Hematopoietic multipotent progenitor cell treated with erythropoietin and hydrocortisone succinate and interleukin-3 and kit ligand, for 4 days (in vitro differentiated cells): ENCODE measurements at places on chromosomes 3 and 15.

DNA sequence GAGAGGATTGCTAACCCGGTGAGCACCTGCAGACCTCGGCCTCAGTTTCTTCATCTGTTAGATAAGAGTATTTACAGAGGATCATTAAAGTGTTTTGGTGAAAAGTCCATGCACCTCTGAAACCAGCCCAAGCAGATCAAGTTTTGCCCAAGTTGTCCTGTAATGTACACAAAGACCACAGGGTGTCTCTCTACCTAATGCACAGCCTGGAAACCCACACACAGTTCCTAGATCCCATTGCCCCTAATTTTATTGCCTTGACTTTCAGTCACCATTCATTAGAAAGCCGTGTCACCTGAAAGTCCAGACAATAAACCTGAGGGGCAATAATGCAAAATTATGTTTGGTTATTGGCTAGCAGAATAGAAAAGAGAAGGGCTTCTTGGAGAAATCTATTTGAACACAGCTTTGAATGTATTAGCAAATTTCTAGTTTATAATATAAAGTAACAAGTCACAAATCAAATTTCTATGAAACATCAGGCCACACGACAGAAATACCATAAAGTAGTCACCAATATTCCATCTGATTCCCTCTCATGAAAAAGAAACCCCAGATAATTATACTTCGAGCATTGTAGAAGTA is 161.3 kb upstream of the SLC2A2 start:
- peak; percentile 78 for DNase-seq

DNA sequence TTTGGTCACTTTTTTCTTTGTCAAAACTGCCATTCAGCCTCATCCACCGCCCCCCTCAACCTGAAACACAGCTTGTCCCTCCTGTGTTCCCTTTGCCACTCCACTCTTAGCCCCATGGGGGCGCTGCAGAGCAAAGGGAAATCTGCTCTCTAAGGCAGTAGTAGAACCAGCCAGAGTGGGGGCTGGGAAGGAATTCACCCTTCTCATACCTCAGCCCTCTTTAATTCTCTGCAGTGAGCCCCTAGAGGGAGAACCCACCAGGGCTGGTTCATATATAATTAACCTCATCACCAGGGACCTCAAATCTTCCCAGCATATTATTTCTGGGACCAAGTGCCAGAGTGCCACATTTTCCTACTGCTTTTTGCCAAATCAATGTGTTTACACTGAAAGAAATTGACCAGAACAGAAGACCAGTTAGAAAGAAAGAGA is 2.8 kb upstream of the BCL6 start:
- DNase-seq, result peak; percentile 92

DNA sequence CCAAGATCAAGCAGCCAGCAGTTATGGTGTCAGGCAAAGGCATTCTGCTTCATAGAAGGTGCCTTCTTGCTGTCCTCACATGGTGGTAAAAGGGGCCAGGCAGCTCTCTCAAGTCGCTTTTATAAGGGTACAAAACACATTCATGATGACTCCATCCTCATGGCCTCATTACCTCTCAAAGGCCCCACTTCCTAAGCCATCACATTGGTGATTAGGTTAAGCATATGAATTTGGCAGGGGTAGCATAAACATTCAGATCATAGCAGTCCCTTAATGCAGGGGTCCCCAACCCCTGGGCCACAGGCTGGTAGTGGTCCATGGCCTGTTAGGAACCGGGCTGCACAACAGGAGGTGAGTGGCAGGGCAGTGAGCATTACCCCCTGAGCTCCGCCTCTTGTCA is 42.8 kb downstream of the PRR23E start:
- DNase-seq, result no peak

GRCh38 chr3:173138026-173138425 is 3.0 kb downstream of the SPATA16 start:
- DNase-seq, result no peak

DNA sequence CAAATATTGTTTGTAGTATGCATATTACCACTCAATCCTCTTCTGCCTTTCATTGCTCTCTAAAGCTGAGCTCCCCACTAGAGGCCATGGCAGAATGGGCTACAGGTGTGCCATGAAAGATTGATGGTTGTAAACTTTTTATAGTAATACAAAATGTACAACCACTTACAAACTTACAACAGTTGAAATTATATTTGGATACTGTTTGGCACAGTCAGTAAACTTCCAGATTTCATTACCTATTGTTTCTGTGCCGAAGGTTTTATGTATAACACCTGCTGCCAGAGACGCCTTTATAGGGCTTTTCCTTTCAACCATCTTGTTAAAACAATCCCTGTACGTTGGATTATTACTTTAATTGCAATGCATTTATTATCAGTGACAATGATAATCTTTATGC is 7.0 kb downstream of the ROPN1 start:
- DNase-seq, result no peak

DNA sequence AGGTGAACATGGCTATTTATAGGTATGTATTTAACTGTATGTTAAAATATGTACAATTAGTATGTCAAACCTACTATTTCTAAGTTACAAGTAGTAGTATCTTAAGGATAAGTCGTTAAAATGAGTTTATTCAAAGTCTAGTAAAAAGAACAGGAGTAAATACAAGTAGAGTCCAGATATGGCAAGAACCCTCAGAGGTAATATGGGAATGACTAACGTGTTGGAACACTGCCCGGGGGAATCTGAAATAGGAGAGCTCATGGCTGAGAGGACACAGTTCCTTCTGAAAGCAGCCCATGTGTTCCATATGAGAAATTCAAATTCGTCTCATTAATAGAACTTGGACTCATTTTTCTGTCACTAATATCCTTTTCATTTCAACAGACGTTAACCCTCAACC is 158.8 kb downstream of the CLSTN2 start:
- no peak for DNase-seq

DNA sequence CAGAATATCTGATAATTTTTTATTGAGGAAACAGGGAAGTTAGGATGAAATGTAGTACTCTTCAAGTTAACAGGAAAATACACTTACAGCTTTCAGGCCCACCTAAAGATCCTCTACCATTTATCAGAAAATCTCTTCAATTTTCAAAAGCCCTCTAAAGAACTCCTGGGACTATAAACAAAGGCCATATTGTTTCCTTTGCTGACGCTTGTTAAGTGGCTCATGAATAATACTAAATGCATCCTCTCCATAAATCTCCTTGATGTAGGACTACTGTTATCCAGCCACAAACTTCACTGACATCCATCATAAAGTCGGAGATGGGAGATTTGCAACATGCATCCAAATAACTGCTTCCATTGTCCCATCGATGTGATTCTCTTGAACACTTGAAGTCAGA is 326.5 kb downstream of the ZIC1 start:
- DNase-seq, result no peak
